Osteoblast (primary cell): ENCODE measurements at places on chromosomes 2 and 18. TPM values are rescaled to one million over a fixed set of nuclear protein-coding genes. Genes with fewer than 3 reads are reported as not detected.

The TCF23 gene
- total RNA-seq, result not detected in 2 replicates

The TUBA4A gene
- 11.9 and 13.6 TPM in 2 replicates for total RNA-seq

The FLACC1 gene
- total RNA-seq, result 0.72 and 1.5 TPM in 2 replicates

The MAP2 gene
- total RNA-seq, result 2.1 and 2.2 TPM in 2 replicates

The RIT2 gene
- not detected in 2 replicates for total RNA-seq

The SERPINB3 gene
- total RNA-seq, result not detected in 2 replicates

The IL1R2 gene
- total RNA-seq, result 0.36 and 0.88 TPM in 2 replicates

The TCF7L1 gene
- total RNA-seq, result 2.5 and 2.7 TPM in 2 replicates

GRCh38 chr2:3469486-3469885 lies 49.8 kb downstream of the ADI1 start:
- peak; percentile 27 for DNase-seq

- DNase-seq, result peak; percentile 71
Observed at GRCh38 chr18:32383050-32383819, 87.4 kb downstream of the GAREM1 start.

DNA sequence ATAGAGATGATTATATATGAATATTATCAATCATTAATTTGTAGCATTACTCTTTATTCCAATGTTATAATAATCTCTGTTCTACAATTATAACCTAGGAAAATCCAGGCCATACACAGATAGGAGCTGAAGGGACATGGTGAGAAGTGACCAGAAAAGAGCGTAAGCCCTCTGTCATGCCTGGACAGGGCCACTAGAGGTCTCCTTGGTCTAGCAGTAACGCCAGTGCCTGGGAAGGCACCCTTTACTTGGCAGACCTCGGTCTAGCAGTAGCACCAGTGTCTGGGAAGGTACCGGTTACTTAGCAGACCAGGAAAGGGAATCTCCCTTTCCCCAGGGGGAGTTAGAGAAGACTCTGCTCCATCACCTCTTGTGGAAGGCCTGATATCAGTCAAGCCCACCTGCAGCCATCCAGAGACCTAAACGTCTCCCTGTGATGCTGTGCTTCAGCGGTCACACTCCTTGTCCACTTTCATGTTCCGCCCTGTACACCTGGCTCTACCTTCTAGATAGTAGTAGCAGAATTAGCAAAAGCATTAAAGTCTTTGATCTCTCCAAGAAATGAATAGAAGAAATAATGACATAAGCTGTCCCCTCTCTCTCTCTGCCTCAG lies 447.5 kb upstream of the FSIP2 start:
- DNase-seq, result peak; percentile 32

DNA sequence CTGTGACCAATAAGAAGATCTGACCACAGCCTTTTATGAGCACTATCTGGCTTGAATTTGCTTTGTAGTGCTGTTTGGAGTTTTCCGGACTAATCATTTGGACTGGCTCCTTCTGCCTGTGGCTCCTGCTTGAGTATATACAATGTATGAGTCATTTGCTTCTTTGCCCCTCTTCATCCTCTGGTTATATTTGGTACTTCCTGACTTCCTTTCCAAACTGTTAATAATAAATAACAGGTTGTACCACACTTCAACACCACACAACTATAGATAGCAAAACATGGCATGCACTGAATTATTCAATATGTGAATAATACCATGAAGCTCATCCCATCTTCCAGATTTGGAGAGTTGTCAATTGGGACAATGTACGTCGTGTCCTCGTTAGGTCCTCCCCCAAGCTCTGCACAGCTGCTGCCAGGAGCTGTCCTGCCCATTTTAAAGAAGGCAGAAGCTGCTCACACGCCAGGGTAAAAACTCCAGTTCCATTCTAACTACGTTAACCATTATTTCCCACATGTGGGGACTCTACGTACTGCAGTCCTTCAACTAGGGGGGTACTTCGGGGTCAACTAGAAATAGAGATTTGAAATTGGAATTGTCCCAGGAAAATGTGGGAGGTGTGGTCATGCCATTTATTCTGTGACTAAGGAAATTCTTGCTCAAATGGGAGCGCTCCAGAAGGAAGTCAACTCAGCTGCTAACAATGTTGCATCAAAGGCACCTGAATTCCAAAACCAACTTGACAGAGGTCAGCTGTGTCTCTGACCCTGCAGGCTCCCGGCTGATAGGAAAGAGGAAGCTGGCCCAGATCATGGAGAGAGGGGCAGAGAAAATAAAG lies 38.1 kb downstream of the ST8SIA5 start:
- DNase-seq, result peak; percentile 56

- no peak for DNase-seq
Observed at GRCh38 chr18:49494660-49495059, 7.6 kb upstream of the C18orf32 start.

DNA sequence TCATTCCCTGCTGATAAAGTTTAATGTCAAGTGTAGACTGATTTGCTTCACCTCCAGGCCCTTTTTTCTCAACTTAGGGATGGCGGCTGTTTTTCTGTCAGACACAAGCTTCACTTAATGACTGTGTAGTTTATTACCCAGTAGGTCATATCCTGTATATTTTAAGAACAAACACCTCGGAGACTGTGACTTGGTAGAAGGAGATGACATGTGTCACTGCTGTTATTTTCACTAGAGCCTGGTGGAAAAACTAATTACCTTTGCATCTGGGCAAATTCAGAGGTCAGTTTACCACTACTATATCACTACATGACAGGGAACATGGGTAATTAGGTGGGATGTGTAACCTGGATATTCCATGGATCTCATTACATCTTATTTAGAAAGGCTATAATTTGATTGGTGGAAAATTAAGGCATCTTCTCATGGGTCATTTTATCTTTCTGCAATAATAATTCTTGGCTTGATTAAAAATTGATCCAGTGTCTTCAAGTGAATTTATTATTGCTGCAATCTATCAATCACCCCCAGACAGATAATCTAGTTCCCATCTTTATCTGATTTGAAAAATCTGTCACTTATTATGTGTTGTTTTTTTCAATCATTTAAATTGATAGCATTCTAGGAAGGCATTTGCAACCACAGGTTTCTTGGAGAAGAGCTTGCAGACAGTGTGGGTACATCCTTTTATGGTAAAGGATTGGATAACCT lies 353.8 kb upstream of the SPRED2 start:
- no peak for DNase-seq

DNA sequence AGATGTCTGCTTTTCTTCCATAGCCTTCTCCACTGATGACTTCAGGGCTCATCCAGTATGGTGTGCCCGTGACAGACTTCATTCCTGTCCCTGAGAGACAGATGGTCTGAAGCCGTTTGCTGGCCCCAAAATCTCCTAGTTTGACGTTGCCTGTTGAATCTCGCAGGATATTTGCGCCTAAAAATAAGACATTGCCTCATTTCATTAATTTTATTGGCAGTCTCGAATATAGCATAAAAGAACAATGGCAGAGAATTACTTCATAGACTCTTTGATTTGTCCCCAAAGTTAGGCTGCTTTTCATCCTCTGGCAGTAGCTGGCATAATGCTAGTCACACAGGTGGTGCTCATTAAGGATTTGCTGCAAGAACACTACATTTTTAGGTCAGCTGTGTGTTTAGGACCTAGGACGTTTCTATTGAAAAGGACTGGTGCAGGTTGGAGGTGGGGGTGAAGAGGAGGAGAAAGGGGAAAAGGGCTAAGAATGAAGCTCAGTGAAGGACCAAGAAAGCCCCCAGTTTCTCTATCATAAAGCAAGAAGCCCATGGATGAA lies 14.7 kb upstream of the ERCC3 start:
- no peak for DNase-seq

- DNase-seq, result no peak
Observed at GRCh38 chr2:111670776-111671175, 213.2 kb downstream of the ANAPC1 start.

- DNase-seq, result no peak
Observed at GRCh38 chr18:46759890-46760289, 3.0 kb upstream of the ST8SIA5 start.

DNA sequence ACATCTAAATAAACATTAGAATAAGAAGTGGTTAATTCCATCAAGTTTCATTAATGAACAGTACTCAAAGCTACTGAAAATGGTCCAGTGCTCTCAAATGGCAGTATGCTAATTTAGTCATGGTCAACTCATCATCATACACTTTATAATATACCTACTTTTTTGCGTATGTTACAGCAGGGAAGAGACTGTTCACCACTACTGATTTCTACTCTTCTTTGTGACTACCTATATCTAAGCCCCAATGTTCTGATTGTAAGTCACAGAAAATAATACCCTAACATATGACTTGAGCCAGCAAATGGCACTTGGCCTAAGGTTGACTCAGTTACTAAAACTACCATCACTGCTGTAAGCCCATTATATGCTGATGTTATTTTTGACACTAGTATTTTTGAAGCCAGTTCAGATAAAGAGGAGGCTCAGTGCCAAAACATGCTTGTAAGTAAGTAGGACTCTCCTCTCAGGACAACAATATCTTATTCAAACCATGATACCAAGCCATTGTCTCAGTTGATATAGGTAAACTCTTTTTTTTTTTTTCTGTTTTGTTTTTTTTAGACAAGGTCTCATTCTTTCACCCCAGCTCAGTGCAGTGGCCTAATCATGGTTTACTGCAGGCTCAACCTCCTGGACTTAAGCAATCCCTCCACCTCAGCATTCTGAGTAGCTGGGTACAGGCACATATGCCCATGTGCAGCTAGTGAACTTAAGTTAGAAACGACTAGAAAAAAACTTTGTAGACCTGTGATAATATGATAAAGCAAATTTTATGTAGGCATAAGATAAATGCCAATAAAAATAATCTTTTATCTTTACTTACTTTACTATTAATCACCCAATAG lies 266.9 kb downstream of the ZNF385B start:
- DNase-seq, result no peak

- peak; percentile 76 for DNase-seq
Observed at GRCh38 chr2:96340493-96341414, 5.2 kb downstream of the NCAPH start.

DNA sequence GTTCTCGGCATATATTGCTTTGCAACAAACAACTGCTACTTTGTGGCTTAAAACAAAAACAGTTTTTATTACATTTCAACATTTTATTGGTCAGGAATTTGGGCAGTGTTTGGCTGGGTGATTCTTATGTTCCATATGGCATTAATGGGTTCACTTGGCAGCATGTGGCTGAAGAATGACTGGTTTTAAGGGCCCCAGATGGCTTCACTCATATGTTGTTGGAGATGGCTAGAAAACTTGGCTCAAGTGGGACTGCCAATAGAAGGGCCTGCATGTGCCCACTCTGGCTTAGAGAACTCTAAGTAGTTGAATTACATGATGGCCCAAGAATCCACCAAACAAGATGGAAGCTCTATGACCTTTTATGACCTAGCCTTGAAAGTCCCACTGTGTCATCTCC lies 86.1 kb downstream of the FASTKD2 start:
- DNase-seq, result no peak

- no peak for DNase-seq
Observed at GRCh38 chr2:96430394-96430988, 74.7 kb downstream of the NEURL3 start.

DNA sequence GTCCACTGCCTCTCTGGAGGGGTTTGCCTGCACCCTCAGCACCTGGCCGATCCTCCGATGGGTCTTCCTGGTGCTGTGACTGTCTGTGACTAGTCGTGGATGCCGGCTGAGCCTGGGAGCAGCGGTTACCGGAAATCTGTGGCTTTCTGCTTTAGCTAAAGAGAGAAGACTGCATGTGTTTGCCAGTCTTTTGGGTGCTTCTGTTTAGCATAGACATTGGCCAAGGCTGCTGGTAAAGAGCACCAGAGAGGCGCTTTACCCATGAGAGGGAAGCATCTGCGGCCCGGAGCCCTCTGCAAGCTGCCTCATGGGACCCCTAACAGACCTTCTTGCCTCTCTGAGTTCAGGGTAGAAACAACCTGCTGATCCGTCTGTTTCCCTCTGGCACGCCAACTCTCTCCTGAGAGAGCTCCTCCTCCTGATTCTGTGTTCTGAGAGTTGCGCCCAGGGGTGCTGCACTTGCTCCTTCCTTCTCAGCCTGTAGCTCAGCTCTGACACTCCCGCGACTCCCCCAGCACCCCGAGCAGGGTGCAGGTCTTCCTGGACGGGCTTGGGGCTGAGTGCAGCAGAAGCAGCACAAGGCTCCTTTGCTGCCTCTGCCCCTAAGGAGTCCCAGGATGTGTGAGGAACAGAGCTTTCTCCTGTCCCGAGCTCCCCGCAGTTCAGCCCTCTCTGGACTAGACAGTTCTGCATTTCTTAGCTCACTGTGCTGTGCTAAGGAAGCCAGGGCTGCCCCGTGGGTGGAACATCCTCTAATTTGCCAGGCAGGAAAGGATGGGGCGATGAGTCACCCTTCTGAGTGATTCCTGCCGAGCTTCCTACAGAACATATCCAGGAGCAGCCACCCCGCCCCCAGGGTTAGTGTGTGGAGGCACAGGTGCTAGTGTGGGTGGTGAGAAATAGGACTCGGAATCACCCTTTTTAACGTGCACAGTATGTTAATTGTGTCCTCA lies 203.2 kb downstream of the SH3RF3 start:
- DNase-seq, result peak; percentile 95

DNA sequence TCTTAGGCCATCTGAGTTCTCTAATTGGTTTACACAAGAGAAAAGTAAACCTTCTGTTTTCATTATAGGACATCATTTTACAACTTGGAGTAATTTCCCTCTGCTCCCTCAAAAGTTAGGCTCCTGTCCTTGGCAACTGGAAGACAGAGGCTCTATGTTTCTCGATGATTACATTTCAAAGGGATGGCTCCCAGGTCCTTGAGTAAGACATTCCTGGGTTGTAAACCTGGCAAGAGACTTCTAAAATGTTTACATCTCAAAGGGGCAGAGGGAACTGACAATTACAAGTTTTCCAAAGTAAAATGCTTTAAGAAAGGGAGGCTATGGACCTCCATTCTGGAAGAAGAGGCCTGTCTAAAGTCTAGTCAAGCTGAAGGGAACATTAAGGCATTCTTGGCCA lies 268.3 kb upstream of the REG3G start:
- DNase-seq, result no peak

- no peak for DNase-seq
Observed at GRCh38 chr2:148802448-148803220, 72.4 kb upstream of the KIF5C start.

DNA sequence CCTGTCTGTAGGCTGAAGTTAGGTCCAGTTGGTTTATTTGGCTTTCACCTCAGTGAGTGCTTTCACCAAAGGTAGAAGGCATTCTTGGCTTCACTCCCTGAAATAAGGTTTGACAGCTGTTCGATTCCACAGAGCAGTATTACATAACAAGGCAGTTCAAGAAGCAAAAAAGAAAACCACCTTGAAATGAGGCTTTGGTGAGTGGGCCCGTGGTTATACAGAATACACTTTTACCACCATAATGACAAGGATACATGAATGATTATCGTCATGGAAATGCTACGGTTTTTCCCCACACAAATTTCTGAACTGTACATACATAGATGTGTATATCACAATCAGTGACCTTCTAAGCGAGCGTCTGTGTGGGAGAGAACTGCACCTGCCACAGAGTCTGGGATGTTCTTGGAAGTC lies 80.0 kb upstream of the CHRNA1 start:
- DNase-seq, result no peak

- no peak for DNase-seq
Observed at GRCh38 chr18:79805211-79805887, 7.6 kb downstream of the KCNG2 start.

GRCh38 chr2:155372969-155373368 lies 674.5 kb downstream of the KCNJ3 start:
- no peak for DNase-seq
